Memory B cell (primary cell): ENCODE measurements at places on chromosomes 3 and 15.

- H3K4me3 ChIP-seq = no peak overlapping the region
- no peaks in the 10 kb centered on the region for H3K36me3 ChIP-seq
- H3K27me3 ChIP-seq = peaks cover 6% of the 10 kb centered on the region
- H3K4me1 ChIP-seq = no peaks in the 10 kb centered on the region
Observed at GRCh38 chr3:23146163-23146562, 57.0 kb upstream of the UBE2E2 start.

GRCh38 chr3:108428586-108428985 lies 81.8 kb downstream of the MYH15 start:
- peaks cover 4% of the 10 kb centered on the region for H3K36me3 ChIP-seq
- no peak overlapping the region for H3K4me3 ChIP-seq
- H3K4me1 ChIP-seq = peaks cover 9% of the 10 kb centered on the region
- H3K27ac ChIP-seq = peak overlapping the region; percentile 10

GRCh38 chr15:68650901-68651709 lies 72.3 kb downstream of the CORO2B start:
- H3K4me1 ChIP-seq = no peaks in the 10 kb centered on the region
- peak; percentile 79 for DNase-seq
- no peak overlapping the region for H3K27ac ChIP-seq
- no peaks in the 10 kb centered on the region for H3K36me3 ChIP-seq
- H3K4me3 ChIP-seq = no peak overlapping the region

DNA sequence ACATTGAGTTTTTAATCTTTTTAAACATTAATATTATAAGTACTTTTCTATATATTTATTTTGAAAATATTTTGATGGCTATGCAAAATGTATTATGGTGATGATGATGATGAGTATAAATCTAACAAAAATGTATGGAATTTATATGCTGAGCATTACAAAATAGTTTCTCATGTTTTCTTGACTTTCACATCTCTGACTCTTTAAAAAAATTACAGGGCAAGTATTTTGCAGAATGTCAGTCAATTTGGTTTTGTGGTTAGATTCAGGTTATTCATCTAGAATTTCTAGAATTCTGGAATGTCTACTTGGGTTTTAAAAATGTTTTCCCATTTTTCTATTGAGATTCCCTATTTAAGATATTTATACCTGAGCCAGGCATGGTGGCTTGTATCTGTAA lies 41.7 kb upstream of the ANP32A start:
- H3K4me1 ChIP-seq = no peaks in the 10 kb centered on the region
- DNase-seq = no peak
- peaks cover 2% of the 10 kb centered on the region for H3K27me3 ChIP-seq
- H3K27ac ChIP-seq = no peak overlapping the region

GRCh38 chr15:78317145-78317836 lies 17.9 kb upstream of the SKIC8 start:
- no peak for DNase-seq
- no peak overlapping the region for H3K4me3 ChIP-seq
- H3K4me1 ChIP-seq = no peaks in the 10 kb centered on the region
- H3K27me3 ChIP-seq = peaks cover 9% of the 10 kb centered on the region
- no peaks in the 10 kb centered on the region for H3K36me3 ChIP-seq

- H3K4me1 ChIP-seq = peaks cover 27% of the 10 kb centered on the region
- no peaks in the 10 kb centered on the region for H3K36me3 ChIP-seq
- no peak overlapping the region for H3K4me3 ChIP-seq
- no peak overlapping the region for H3K27ac ChIP-seq
- peaks cover 3% of the 10 kb centered on the region for H3K27me3 ChIP-seq
Observed at GRCh38 chr3:53158765-53159155, 2.2 kb upstream of the PRKCD start.

DNA sequence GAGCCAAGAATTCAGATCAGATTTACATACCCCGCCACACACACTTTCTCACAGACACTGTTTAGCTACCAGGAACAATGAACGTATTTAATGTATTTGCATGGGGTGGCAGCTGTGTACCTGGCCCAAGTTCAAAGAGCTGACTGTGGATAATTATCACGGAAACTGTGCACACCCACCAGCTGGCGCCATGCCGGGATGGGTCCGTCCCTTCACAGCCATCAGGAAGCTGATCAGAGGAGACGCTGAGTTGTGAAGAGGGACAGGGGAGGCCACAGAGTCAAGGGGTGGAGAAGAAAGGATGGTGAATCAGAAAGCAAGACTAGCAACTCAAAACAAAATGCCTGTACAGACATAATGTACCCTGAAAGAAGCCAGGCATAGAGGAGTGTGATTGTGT lies 13.1 kb upstream of the PLA2G4D start:
- no peaks in the 10 kb centered on the region for H3K36me3 ChIP-seq
- H3K27me3 ChIP-seq = peaks cover 14% of the 10 kb centered on the region
- H3K4me3 ChIP-seq = no peak overlapping the region

DNA sequence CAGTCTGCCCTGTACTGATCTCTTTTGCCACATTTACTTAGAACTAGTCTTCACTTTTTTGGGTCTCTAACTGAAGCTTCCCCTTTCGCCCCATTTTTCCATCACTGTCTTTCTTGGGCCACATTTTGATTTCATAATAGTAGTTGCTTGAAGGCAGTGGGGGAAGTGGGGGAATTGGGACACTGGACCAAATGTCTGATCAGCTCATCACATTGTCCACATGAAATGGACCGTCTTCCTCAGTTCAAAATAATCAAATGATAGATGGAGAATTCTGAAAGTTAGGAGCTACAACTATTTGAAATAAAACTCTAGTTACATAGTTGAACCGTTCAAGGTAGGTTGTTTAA lies 747 bp downstream of the PDCD6IP start:
- peak overlapping the region; percentile 100 for H3K4me3 ChIP-seq
- DNase-seq = no peak
- no peaks in the 10 kb centered on the region for H3K27me3 ChIP-seq
- peaks cover 34% of the 10 kb centered on the region for H3K4me1 ChIP-seq
- H3K27ac ChIP-seq = peak overlapping the region; percentile 92

DNA sequence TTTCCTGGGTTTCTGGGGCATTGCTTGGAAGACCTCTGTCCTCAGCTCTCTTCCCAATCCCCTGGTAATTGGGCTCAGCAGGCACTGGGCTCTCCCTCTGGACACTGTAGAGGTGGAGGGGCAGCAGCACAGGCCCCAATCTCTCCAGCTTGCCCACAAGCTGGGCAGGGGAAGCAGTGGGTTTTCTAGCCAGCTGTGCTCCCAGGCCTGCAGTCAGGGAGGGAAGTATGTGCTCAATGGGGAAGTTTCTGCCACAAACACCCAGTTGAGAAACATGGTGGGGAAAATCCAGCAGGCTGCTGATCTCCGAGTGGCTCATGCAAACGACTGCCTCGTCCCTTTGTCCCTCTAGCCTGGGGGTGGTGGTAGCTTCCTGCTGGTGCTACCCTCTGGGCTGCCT lies 12.8 kb upstream of the RFT1 start:
- H3K27me3 ChIP-seq = no peaks in the 10 kb centered on the region
- H3K4me1 ChIP-seq = peaks cover 8% of the 10 kb centered on the region
- DNase-seq = no peak
- H3K27ac ChIP-seq = no peak overlapping the region
- H3K36me3 ChIP-seq = no peaks in the 10 kb centered on the region

- peaks cover 15% of the 10 kb centered on the region for H3K4me1 ChIP-seq
- no peaks in the 10 kb centered on the region for H3K36me3 ChIP-seq
- no peak overlapping the region for H3K27ac ChIP-seq
- peak overlapping the region; percentile 90 for H3K4me3 ChIP-seq
- no peak for DNase-seq
Observed at GRCh38 chr3:97821287-97821773, 481 bp upstream of the CRYBG3 start.
